ENCODE measurements at places on chromosomes 13 and 19.

- DNase-seq = no peak
Observed at GRCh38 chr13:112766336-112766735, 76.5 kb downstream of the ATP11A start.

GRCh38 chr19:20287070-20287469 is 120.1 kb downstream of the ZNF486 start:
- DNase-seq = no peak

DNA sequence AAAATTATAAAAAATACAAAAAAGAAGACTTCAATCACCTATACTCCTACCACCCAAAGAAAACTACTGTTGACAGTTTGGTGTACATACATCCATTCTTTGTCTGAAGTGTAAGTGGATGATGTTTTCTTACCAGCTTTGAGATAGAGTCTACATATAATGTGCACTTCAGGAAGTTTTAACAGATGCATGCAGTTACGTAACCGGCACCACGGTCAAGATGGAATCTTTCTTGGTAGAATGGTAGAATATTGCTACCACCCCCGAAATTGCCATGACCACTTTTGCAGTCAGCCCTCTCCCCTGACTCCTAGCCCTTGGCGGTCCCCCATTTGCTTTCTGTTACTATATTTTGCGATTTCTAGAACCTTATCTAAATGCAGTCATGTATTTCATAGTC is 1.4 kb downstream of the CUL4A start:
- no peak for DNase-seq

DNA sequence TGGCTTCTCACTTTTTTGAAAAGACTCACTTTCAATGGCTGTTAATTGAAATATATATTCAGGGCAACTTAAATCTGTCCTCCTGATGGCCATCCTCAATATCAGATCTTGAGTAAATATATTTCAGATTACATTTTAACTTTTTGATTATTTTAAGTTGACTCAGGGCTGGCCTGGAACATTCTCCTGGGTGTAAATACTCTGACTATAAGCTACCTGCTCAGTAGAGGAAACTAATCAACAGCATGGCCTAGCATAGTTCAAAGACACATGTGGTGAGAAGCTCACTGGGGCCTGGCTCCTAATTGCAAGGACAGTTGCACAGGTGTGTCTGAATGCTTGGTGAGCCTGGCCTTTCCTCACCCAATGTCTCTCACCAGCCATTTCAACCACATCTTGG is 5.5 kb upstream of the ZNF726 start:
- no peak for DNase-seq

DNA sequence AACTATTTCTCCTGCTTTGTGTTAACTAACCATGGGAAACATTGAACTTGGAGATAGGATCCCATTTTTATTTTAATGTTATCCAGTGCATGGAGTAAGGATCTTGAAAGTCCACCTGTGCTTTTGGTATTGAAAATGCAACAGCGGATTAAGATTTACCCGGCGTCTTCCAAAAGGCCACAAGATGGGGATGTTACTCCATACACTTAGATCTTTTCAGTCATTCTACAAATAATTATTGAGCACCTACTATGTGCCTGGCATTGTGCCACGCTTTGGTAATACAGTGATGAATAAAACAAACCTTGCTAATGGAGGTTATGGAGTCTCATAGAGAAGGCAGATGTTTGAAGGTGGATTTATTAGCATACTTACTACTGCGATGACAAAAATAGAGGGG is 56.9 kb downstream of the RFC3 start:
- DNase-seq = no peak

GRCh38 chr19:55493645-55494171 is 5.5 kb downstream of the SSC5D start:
- no peak for DNase-seq

DNA sequence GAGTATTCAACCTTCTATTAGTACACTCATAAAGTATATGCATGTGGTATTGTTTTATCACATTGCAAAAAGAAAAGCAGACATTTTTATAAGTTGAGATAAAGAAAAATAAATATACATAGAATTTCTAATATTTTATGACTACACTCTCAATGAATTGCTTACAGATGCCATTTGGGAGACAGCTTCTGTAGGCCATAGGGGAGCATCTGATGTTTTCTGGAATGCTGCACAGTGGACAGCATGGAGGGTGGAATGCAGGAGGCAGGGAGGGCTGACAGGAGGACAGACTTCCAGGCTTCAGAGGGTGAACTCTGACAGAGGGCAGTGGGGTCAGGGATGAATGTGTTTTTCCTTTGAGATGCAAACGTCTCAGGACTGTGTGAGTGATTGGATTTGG is 45.8 kb downstream of the MIPEP start:
- no peak for DNase-seq

DNA sequence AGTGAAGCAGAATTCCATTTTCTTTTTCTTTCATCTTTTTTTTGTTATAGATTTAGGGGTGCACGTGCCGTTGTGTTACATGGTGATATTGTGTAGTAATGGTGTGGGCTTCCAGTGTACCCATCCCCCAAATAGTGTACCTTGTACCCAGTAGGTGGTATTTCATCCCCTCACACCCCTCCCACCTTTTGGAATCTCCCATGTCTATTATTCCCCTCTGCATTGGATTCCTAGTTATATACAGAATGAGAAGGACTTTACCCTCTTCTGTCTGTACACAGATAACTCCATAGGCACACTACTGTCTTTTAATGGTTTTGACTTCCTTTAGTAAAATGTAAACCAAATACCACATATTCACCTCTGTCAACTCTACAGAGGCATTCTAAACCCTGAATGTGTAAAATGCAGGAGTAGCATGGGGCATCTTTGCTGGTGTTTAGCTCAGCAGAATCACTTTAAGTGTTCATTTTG is 28.0 kb downstream of the FRY start:
- DNase-seq = no peak

DNA sequence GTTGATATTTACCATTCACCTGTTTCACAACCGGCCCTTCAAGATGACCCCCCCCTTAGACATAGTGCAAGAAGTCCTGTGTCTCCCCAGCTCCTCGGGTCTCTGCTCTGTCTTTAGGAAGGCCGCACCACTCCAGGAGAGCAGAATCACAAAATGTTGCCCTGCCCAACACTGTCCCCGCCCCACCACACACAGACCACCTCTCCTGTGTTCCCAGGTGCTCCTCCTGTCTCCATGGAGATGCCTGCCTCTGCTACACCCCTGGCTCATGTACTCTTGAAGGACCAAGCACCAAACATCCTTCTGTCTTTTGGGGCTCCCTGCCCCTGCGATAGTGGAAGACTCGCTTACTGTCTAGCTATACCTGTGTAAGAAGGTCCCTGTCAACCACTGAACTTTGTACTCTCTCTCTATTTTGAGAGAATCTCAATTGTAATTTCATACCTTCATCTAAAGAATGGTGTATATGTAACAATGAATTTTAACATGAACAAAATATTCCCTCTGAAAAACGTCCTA is 9.6 kb upstream of the TNFRSF19 start:
- no peak for DNase-seq

- no peak for DNase-seq
Observed at GRCh38 chr19:43767316-43767715, 12.6 kb upstream of the SMG9 start.

GRCh38 chr13:24104723-24105122 is 55.8 kb upstream of the SPATA13 start:
- DNase-seq = no peak

GRCh38 chr13:30004204-30004603 is 153.8 kb upstream of the UBL3 start:
- no peak for DNase-seq

DNA sequence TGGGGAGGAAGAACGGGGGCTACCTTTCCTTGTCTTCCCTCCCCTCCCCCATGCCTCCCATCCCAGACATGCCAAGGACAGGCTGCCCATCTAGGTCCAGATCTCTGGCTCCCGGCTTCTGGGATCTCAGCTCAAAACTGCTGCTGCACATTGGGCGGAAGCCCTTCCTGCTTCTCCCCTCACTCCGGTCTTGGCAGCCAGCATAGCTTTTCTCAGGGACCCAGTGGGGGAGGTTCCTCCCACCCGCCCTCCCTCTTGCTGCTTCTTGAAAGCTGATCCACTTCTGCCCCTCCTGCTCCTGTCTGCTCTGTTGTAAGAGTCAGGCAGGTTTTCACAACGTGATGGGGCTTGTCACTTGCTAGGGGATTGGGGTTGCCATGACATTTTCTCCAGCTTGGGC is 21.7 kb upstream of the RNF17 start:
- DNase-seq = no peak

- no peak for DNase-seq
Observed at GRCh38 chr13:83221256-83221655, 661.0 kb downstream of the SLITRK1 start.

- DNase-seq = no peak
Observed at GRCh38 chr13:94906605-94907004, 194.3 kb upstream of the SOX21 start.

- no peak for DNase-seq
Observed at GRCh38 chr19:28632371-28633080, 580.4 kb downstream of the UQCRFS1 start.

DNA sequence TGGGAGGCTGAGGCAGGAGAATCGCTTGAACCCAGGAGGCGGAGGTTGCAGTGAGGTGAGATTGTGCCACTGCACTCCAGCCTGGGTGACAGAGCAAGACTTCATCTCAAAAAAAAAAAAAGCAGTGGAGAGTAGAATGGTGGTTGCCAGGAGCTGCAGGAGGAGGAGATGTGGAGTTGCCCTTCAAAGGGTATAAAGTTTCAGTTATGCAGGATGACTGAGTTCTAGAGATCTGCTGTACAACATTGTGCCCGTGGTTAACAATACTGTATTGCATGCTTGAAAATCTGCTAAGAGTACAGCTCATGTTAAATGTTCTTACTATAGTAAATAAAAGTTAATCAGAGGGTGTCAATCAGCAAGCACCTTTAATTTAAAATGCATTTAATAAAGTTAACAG is 28.4 kb upstream of the LATS2 start:
- no peak for DNase-seq

GRCh38 chr19:55437410-55437809 is 5.7 kb downstream of the SHISA7 start:
- peak; percentile 60 for DNase-seq

DNA sequence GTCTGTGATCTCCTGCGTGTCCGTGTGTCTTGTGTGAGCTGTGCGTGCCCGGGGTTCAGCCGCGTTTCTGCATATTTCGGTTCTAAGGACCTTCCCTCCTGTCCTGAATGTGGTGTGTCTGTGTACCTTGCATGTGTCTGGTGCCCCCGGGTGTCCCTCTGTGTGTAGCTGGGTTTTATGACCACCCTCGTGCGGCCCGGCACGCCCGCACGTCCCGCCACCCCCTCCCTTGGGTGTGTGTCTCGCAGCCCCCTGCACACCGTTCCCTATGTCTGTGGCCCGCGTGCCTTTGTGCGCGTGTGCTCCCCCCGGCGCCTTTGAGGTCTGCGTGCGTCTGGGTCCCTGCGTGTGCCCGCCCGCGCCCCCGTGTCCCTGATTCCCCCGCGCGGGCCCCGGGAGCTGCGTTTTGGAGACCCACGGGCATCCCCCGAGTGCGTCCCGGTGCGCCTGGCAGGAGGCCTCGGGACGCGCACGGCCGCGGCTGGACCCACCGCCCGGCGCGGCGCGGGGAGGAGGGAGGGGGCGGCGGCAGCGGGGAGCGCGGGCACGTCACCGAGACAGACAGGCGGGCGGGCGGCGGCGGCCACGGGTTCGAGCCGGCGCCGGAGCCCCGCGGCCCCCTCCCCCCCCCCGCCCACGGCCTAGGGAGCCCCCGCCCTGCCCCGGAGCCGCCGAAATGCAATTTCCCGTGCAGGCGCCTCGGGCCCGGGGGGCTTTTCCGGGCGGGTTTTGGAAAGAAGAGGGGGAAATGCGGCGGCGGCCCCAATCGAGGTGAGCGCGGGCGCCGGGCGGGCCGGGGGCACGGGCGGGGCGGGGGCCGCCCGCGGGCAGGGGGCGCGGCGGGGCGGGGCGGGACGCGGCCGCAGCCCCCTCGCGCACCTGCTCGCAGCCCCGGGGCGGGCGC is 12.0 kb upstream of the NANOS3 start:
- no peak for DNase-seq

DNA sequence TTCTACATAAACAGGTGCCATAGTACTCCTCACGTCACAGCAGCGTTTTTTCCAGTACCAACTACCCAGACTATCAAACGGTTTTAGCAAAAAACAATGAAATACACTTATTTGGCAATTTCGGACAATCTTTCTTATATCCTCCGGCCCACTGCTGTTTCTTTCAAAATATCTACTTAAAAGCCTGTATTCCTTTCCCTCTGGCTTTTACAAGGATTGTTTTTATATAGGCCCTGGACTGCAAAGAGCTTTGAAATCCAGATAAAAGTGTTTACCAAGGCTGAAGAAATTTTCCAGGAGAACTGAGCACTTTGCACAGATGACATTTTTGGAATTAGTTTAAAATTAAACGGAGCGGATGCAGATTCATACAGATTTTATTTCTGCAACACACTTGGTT is 255.9 kb upstream of the STARD13 start:
- DNase-seq = no peak

GRCh38 chr19:39200803-39201115 is 3.3 kb downstream of the SYCN start:
- no peak for DNase-seq

- no peak for DNase-seq
Observed at GRCh38 chr19:55559684-55560083, 14.3 kb upstream of the SBK3 start.

GRCh38 chr19:39307822-39308530 is 11.8 kb downstream of the IFNL1 start:
- peak; percentile 47 for DNase-seq

GRCh38 chr13:48153186-48153585 is 58.3 kb upstream of the MED4 start:
- DNase-seq = no peak

DNA sequence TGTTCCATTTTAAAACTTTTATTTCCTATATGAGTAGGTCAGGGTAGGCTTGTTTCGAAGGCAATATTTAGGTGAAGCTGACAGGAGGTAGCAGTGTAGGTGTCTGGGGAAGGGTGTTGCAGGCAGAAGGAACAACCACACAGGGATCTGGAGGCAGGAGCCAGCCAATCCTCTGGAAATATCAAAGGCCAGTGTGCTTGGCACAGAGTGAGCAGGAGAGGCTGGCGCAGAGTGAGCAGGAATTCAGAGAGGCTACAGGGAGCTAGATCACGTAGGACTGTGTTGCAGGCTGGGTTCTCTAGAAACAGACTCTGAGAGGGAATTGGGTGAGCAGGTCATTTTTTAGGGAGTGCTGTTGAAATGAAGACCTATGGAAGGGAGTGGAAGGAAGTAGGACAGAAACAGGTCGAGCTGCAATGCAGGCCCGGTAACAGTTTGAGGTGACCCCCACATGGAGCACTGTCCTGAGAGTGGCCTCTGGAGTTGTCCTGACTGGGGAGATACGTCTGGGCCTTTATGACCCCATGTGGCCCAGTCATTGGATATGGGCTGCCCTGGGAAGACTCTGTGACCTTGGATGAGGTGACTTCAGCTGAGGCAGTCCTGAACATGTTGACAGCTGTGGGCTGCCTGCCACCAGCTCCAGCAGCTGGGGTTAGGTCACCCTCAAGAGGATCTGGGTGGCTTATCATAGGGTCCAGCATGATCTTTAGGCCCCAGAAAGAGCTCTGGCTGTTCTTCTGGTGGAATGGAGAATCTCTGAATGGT is 51.7 kb downstream of the ERCC5 start:
- no peak for DNase-seq
